ENCODE measurements at places on chromosomes 7 and 10.

DNA sequence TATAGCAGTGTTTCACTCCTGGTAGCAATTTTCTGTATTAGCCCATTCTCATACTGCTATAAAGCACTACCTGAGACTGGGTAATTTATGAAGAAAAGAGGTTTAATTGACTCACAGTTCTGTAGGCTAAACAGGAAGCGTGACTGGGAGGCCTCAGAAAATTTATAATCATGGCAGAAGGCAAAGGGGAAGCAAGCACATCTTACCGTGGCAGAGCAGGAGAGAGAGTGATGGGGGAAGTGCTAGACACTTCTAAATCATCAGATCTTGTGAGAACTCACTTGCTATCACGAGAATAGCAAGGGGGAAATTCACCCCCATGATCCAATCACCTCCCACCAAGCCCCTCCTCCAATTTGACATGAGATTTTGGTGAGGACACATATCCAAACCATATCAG is 131.6 kb upstream of the EFCAB10 start:
- DNase-seq, result no peak
- H3K36me3 ChIP-seq, result peaks cover 30% of the 10 kb centered on the region
- H3K27ac ChIP-seq, result peak overlapping the region; percentile 88
- H3K27me3 ChIP-seq, result peaks cover 2% of the 10 kb centered on the region

DNA sequence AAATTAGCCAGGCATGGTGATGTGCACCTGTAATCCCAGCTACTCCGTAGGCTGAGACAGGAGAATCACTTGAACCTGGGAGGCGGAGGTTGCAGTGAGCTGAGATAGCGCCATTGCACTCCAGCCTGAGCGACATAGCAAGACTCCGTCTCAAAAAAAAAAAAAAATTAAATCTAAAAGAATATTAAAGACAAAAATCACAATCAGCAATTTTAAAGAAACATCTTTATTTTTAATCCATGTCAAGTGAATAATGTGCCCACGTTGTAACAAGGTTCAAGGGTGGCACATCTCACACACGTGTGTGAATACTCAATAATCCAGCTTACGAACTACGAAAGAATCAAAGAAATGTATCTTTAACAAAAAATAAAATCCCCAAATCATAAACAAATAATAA is 23.0 kb downstream of the SLC37A3 start:
- H3K4me3 ChIP-seq, result no peak overlapping the region
- peaks cover 3% of the 10 kb centered on the region for H3K27me3 ChIP-seq
- peaks cover 6% of the 10 kb centered on the region for H3K36me3 ChIP-seq
- DNase-seq, result no peak
- no peak overlapping the region for H3K27ac ChIP-seq

DNA sequence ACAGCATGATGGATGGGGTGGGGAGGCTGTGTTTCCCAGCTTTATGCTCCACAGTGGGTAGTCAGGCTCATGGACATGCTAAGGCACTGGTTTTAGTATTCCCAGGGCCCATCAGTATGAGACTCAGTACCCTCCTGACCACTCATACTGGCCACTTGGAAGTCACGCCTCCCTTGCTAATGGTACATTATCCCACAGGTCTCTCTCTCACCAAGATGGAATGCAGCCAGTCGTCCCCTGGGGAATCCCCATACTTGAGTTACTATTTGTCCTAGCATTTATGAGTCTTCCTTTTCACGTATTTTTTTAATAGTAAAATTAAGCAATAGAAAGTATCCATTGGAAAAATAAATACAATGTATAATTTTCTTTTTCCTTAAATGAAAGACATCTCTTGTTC is 80.6 kb upstream of the TBX20 start:
- no peak overlapping the region for H3K27ac ChIP-seq
- H3K36me3 ChIP-seq, result no peaks in the 10 kb centered on the region
- H3K4me1 ChIP-seq, result no peaks in the 10 kb centered on the region
- H3K4me3 ChIP-seq, result no peak overlapping the region
- DNase-seq, result no peak

DNA sequence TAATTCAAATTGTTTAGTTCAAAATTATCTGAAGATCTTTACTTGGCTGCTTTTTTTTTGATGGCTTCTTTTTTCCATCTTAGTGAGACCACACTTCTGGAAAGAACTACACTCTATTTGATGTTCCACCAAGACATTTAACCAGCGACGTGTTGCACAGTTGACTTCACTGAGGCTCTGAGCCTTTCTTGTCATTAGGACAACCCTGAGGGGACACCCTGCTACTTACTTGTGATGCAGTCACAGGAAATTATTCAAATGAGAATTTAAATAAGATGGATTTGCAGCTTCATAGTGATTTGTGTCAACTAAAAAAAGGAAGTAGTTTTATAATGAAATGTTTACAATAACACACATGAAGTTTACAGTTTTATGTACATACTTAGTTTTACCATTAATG is 25.6 kb upstream of the PIK3CG start:
- peak overlapping the region; percentile 58 for H3K27ac ChIP-seq
- H3K27me3 ChIP-seq, result peaks cover 2% of the 10 kb centered on the region
- no peaks in the 10 kb centered on the region for H3K36me3 ChIP-seq
- H3K4me1 ChIP-seq, result peaks cover 16% of the 10 kb centered on the region
- DNase-seq, result no peak

DNA sequence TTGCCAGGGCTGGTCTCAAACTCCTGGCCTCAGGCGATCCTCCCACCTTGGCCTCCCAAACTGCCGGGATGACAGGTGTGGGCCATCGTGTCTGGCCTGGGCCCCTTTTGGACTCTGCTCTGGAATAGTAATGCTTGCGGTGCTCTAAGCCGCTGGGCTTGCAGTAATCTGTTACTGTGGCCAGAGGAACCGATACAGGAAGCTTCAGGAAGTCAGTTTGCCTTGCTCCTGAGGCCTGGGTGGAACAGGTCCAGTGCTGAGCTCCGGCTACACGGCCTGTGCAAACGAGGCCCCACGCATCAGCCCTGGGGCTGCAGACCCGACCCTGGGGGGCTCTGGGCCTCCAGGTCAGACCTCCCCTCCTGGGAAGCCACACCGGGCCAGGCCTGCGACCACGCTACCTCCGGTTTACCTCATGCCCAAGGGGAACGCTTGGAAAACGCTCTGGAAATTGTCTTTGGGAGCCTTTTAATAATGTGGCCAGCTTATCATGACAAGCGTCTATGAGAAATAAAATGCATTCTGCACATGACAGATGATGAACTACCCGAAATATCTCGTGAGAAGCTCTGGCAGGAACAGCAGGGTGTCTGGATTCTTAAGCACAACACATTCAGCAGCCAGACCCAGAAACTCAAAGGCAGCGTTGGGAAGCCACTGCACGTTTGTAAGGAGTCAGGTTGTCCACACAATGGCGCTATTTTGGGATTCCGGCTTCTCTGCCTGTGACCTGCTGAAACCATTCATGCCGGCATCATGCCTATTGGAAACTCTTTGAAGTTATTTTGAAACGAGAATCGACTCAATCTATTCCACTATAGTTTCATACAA is 10.1 kb upstream of the ADAP1 start:
- H3K27ac ChIP-seq, result no peak overlapping the region
- H3K27me3 ChIP-seq, result peaks cover 5% of the 10 kb centered on the region
- H3K36me3 ChIP-seq, result peaks cover 15% of the 10 kb centered on the region

- H3K27me3 ChIP-seq, result peaks cover 40% of the 10 kb centered on the region
- H3K36me3 ChIP-seq, result no peaks in the 10 kb centered on the region
Measured at GRCh38 chr10:132496360-132497062, 41.1 kb upstream of the INPP5A start.

Data from HFFc6 (cell line).